ENCODE measurements at places on chromosomes 1 and 21.

GRCh38 chr1:19850214-19850613 lies 32.0 kb upstream of the OTUD3 start:
- DNase-seq = no peak

DNA sequence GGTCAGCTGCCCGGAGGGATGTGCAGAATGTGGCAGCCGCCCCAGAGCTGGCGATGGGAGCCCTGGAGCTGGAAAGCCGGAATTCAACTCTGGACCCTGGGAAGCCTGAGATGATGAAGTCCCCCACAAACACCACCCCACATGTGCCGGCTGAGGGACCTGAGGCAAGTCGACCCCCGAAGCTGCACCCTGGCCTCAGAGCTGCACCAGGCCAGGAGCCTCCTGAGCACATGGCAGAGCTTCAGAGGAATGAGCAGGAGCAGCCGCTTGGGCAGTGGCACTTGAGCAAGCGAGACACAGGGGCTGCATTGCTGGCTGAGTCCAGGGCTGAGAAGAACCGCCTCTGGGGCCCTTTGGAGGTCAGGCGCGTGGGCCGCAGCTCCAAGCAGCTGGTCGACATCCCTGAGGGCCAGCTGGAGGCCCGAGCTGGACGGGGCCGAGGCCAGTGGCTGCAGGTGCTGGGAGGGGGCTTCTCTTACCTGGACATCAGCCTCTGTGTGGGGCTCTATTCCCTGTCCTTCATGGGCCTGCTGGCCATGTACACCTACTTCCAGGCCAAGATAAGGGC lies 33.5 kb upstream of the LHX4 start:
- no peak for DNase-seq

- DNase-seq = peak; percentile 86
Observed at GRCh38 chr1:94247138-94248094, 10.0 kb upstream of the ARHGAP29 start.

DNA sequence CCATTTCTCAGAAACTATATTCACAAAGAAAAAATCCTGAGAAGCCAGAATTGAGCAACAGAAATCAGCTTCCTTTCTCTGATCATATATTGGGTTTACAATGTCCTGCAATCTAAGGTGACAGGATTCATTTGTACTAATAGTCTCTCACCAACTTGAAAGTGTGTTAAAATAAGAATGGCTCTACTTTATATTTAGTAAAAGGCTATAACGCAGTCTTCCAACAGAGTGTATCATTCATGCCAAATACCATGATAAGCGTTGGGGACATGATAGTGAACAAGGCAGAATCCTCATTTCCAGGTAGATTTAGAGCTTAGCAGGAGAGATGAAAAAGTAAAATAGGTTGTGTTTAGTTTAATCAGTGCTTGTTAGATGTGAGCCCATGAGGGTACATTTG lies 519.2 kb upstream of the ZRANB2 start:
- no peak for DNase-seq

- no peak for DNase-seq
Observed at GRCh38 chr21:29394051-29394450, 95.3 kb downstream of the BACH1 start.

DNA sequence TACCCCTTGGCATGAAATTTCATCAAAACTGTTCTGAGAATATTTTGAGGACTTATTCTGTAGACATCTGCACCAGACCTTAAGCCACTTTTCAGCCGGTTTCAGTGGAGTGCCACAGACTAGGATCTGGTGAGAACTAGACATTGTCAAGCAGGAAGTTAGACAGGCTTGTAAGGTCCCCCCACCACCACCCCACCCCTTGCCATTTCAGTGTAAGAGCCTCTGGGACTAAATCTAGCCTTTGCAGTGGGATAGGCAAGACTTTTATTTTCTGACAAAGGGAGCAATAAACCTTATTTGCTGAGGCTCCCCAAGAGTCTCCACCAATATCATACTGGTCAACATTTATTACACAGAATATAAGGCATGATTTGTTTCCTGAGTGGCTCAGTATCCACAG lies 77.9 kb upstream of the EXO1 start:
- DNase-seq = no peak

GRCh38 chr1:116769561-116769977 lies 15.3 kb downstream of the CD2 start:
- no peak for DNase-seq

DNA sequence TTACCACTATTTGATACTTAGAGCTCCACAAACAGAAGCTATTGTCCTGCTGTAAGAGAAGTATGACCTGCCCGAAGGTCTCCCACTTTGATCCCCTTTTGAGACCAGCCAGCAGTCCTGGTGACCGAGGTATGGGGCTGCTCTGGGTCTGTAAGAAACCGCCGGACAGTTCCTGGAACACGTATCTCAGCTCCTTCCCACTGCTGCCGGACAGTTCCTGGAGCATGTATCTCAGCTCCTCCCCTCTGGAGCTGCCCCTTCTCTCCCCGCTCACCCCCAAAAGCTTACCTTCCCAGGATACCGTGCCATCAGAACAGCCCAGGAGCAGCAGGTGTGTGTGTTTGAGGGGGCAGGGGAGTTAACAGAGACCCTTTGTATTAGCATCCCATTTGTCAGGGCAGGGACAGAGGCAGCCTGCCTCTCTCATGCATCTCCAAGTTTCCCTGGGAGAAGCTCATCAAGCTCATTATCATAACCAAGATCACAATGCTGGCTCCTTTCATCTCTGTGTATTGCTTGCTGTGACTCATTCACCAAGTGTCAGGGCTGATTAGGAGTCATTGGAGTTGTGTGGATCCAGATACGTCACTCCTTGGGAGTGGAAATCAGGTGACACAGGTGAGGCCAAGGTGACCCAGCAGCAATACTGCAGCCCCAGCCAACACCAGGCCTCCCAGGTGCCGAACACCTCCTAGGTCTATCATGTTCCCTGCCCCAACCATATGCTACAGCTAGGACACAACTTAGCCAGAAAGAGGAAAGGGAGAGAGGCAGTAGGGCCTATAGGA lies 25.3 kb downstream of the OPTC start:
- no peak for DNase-seq

GRCh38 chr1:181149326-181150125 lies 61.0 kb downstream of the IER5 start:
- no peak for DNase-seq

DNA sequence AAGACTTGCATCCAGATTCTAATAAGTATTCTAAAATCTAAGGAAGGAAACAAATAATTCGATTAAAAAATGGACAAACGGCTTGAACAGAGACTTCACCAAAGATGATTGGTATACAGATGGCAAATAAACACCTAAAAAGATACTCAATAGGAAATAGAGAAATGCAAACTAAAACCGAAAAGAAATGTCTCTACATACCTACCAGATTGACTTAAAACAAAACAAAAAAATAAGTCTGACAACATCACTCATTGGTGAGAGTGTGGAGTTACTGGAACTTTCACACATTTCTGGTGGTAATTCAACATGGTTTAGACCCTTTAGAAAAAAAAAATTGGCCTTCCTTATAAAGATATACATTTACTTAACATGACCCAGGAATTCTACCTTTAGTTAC lies 869.8 kb downstream of the TTLL7 start:
- DNase-seq = no peak

DNA sequence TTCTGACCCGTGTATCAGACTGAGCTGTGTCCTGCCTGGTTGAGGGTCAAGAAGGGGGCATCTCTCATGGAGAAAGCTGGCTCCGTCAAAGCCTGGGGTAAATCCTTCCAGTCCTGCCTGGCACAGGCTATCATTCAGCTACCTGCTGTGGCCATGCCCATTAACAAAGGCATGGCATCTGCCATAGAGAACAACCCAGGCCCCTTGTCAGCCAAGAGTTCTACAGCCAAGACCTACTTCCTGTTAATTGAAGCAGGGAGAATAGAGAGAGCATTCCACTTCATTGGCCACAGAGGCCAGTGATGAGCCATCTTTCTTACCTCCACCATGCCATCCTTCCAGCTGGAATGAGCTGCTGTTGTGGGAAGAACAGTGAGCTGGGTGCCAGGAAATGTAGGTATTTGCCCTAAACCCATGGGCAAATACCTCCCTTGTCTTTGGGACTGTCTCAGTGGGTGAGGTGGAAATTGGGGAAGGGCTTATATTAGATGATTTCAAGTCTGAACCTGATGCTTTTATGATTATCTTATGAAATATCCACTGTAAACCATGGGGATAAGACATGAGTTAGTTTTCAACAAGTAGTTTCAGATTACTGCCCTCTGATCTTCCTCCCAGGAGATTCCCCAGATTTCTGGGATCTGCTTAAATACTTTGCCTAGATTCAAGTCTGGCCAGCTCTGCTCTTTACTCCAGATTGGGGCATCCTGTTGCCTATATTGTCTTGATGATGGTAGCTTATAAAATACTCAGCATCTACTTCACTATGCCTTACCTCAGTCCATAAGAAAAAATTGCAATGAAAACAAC lies 11.2 kb upstream of the KCNQ4 start:
- no peak for DNase-seq

- DNase-seq = peak; percentile 75
Observed at GRCh38 chr1:172497230-172497629, 35.7 kb upstream of the SUCO start.

DNA sequence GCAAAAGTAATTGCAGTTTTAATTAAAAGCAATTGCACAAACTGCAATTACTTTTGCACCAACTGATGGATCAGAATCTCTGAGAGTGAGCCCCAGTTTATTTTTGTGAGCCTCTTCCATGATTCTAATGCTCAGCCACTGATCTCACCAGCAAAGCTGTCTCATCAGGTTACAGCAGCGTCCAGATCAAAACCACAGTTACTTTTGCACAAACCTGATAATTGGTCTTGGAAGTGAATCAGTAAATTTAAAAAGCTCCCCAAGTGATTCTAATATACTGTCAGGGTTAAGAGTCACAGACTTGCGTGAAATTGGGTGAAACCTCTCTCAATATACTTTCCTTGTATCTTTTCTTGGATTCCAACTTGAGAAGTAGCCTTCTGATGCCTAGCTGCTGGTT lies 13.5 kb upstream of the CR2 start:
- no peak for DNase-seq

DNA sequence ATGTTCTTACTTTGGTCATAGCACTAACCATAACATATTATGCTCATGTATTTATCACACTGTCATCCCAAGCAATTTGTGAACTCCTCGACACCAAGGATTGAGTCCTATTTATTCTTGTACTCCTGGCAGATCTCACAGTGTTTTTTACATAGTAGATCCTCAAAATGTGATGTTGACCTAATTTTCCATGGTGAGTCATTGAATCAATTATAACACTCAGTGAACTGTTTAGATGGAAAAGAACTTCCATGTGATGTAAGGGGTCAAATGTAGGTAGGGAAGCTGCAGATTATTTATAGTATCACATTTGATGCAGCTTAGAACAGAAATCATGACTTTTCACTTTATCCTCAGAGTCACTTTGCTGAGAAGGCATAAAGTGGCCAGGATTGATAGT lies 281.9 kb upstream of the ADAMTS5 start:
- no peak for DNase-seq

GRCh38 chr21:42343963-42344510 lies 6.8 kb downstream of the TFF2 start:
- DNase-seq = no peak

DNA sequence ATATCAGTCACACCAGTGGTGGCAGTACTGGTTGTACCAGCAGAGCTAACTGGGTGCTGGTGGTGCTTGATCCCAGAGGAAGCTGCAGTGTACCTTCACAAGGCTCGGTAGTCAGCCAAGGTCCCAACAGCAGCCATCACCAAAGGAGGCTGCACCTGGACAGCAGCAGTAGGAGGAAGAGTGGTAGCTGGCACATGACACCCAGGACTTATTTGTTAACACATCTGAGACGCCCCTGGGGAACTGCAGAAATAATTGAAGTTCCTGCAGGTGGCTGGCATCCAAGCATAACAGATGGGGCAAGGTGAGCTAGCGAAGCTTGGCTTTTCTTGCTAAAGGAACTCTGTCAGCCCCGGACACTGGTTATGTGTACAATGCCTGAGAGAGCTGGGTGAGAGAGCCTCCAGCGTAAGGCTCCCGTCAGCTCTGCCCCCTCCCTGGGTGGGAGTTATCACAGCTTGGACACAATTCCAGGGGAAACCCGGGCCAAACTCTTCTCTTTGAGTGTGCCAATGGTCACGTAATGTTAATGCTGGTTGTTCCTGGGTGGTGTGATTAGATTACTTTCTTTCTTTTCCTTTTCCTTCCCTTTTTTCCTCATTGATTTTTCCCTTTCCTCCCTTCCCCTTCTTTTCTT lies 29.1 kb upstream of the PARP1 start:
- DNase-seq = no peak

DNA sequence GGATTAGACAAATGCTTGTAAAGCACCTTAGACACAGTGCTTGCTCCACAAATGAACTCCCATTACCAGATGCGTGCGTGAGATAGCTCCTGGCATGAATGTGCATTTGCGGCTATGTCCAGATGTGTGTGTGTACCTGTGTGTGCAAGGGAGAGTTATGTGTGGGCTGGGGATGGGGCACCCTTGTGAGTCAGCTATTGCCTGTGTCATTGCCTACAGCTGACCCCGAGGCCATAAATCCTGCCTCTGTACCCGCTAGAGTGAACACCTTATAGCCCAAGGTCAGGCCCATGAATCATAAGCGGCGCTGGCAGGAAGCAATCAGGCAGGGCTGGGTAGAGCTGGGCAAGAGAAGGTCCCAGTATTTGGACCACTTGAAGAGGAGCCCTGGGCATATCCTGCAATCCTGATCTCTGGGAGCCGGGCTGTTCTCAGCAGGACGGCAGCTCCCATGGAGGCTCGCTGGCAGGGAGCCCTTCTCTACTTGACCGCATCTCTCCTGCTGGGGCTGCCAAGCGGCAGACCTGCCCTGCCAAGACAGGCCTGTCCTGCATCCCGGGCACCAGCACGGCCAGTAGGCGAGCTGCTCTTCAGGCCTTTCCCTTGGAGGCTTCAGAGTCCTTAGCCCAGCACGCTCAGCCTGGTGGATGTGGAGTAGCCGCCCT lies 86.4 kb downstream of the TMEM53 start:
- DNase-seq = no peak

GRCh38 chr21:21807598-21807903 lies 809.3 kb downstream of the NCAM2 start:
- no peak for DNase-seq

DNA sequence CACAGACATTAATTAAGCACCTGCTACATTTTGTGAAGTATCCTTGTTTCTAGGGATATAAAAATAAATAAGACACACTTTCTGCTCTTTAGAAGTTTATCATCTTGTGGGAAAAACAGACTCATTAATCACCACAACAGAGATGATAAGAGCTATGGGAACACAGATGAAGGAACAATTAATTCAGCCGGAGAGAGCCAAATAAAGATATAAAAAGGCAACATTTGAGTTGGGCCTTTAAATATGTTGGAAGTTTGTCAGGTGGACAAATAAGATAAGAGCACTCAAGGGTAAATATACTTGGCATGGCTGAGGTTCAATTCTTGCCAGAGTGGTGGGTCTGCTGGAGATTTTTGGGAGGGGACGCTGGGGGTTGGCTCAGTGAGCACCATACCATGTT lies 34.2 kb upstream of the VTCN1 start:
- DNase-seq = no peak

Measured in adipocyte (in vitro differentiated cells).